WERI-Rb-1 (cell line): ENCODE measurements at places on chromosomes 7 and 10.

DNA sequence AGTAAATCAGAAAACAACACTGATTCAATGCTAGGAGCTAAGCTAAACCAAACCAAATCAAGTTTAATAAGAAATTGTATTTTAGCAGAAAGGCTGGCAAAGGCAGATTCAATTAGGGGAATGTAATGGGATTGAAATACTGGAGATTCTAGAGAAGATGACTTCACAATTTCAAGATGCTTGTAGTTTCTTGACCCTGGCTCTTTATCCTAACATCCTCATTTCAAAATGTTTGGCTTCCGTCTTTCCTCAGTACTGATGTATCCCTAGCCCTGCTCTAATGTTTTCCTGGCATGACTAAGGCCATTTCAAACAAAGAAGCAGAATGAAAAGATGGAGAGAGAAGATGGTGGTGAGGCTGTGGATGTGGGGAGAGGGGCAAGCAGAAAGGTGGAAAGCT is 2.7 kb upstream of the JCAD start:
- DNase-seq: no peak

DNA sequence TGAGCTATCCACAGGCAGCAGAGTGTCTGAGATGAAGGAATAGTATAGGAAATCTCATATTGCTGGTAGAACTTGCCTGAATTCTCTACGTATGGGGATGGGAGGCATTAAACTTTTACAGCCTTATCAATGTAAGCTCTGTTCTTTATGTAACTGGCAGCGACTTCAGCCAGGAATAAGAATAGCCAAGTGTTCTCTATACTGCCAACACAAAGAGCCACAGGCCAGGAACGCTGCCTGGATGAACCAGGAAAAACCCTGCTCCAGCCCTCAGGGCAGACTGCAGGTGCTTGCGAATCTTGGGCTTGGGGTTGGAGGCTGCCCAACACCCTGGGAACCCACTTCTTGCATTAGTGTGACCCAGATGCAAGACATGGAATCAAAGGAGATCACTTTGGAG is 6.1 kb upstream of the OLAH start:
- DNase-seq: no peak

DNA sequence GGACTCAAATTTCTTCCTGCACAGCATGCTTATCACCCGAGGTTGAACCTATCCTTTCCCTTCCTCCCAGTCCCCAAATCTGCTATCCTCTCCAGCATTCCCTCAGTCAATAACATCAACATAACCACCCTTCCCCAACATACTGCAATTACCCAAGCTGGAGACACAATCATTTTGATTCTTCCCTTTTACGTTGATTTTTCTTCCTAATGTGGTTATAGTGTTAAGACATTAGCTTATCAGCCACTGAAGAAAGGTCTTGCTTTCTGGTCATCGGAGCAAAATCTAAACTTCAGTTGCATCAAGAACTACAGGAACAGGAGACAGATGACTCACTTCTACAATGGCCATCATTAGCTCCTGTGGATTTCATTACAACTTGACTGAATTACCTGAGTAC is 3.5 kb upstream of the HBP1 start:
- DNase-seq: no peak

GRCh38 chr7:101169838-101170551 is 4.6 kb upstream of the VGF start:
- peak; percentile 74 for DNase-seq

DNA sequence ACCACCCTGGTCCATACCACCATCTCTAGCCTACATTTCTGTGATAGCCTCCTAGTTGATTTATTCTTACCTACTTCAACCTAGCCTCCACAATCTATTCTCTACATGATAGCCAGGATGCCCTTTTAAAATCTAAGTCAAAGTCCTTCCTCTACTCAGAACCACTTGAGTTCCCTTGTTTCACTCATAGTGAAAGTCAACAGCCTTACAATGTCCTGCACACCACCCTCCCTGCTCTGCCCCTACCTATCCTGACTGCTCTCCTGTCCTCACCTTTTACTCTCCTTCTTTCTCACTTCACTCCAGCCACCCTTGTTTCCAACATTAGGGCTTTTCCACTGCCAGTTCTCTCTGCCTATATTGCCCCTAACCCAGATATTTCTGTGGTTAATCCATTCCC is 146.7 kb downstream of the GRM3 start:
- no peak for DNase-seq
